HepG2 (cell line): ENCODE measurements at places on chromosomes 12 and 14.

DNA sequence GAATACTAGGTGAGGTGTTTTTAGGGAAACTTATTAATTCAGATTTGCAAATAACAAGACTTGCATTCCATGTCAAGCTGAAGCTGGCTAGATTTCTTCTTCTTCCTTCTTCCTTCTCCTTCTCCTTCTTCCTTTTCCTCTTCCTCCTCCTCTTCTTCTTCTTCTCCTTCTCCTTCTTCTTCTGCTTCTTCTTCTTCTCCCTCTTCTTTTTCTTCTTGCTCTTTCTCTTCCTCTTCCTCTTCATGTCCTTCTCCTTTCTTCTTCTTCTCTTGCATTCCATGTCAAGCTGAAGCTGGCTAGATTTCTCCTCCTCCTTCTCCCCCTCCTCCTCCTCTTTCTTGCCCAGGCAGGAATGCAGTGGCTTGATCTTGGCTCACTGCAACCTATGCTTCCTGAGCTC lies 297.8 kb downstream of the PRKD1 start:
- no peak for DNase-seq

- no peak for DNase-seq
Measured at GRCh38 chr12:29208060-29208459, 59.0 kb downstream of the FAR2 start.

DNA sequence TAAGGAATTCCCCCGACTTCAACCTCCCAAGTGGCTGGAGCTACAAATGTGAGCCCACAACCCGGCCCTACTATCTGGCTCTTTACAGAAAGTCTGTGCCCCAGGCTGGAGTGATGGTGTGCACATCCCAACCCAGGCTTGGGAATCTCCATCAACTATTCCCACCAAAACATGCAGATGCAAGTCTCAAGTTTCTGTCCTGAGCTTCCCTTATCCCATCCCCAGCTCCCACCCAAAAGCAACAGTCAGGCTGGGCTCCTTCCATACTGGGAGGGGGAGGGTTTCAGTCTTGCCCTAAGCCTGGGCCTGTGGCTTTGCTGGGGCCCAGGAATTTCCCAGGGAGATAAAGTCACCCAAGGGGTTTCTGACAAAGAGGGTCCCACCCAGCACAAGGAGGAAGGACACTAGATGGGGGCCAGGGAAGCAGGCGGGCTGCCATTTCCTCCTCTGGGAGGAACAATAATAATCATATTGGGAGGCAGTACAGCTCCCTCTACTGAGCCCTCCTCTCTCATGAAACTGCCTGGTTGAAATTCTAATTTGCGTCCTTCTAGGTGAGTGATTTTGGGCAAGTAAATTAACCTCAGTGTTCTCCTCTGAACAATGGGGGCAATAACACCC lies 8.0 kb downstream of the SLC8B1 start:
- no peak for DNase-seq

GRCh38 chr12:47352067-47352466 lies 272.3 kb upstream of the AMIGO2 start:
- no peak for DNase-seq

GRCh38 chr14:91496790-91497189 lies 13.3 kb downstream of the PPP4R3A start:
- peak; percentile 41 for DNase-seq
